ENCODE measurements at places on chromosomes 16 and 17. TPM values are rescaled to one million over a fixed set of nuclear protein-coding genes. Genes with fewer than 3 reads are reported as not detected.
A peak's percentile ranks its signal among the peaks of the same experiment; 100 is the strongest.

DNA sequence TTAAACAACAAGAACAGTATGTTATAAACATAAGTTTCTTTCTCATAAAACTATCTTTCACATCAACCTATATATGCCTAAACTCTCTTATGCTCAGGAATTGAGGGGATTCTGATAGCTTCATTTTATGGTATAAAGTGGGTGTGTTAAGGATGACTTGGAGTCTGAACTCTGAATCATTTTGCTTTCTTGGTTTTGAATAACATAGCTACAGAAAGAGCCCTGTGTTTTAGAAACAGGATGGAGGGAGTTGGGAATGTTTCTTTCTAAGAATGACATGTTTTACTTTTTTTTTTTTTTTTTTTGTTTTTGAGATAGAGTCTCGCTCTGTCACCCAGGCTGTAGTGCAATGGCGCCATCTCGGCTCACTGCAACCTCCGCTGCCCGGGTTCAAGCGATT lies 50.1 kb downstream of the RHOT1 start:
- no peak for DNase-seq

DNA sequence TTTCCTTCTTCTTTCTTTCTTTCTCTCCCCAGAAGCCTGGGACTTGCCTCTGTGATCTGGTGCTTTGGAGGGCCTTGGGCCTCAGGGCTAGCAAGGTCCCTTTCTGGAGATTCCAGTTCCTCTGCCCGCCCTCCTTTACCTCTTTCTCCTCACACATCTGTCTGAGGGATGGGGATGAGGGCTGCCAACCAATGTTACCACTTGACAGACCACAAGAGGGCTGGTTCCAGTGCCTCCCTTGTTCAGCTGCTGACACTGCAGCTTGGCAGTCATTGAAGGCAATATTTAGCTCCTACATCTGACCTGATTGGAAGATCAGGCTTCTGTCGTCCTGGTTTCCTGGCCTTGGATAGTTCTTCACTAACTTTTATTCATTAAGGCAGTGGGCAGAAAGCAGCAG lies 3.6 kb upstream of the ZNF652 start:
- DNase-seq, result no peak

DNA sequence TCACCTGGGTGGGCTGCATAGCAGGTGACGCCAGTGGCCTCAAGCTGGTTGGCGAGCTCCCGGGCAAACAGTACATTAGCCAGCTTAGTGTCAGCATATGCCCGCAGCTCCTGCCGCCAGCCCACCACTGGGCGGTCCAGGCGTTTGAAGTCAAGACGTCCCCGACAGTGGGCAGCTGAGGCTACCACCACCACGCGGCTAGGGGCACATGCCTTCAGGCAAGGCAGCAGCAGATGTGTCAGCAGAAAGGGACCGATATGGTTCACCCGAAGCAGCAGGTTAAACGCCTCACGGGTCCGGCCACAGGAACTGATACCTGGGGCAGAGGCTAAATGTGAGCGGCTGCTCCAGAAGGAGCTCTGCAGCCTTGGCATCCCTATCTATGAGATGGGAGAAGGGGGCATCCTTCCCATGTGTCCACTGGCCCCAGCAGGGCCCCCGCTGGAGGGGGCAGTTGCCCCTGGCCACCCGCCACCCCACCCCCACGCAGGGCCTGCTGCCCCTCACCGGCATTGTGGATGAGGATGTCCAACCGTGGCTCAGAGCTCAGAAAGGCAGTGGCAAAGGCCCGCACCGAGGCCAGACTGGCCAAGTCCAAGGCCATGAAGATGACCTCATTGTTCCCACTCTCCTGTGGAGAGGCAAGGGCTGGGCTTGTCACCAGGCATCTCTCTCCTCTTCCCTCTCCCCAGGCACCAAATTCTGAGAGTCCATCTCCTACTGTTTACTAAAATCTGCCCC lies 1.7 kb downstream of the DHRS13 start:
- DNase-seq, result no peak

DNA sequence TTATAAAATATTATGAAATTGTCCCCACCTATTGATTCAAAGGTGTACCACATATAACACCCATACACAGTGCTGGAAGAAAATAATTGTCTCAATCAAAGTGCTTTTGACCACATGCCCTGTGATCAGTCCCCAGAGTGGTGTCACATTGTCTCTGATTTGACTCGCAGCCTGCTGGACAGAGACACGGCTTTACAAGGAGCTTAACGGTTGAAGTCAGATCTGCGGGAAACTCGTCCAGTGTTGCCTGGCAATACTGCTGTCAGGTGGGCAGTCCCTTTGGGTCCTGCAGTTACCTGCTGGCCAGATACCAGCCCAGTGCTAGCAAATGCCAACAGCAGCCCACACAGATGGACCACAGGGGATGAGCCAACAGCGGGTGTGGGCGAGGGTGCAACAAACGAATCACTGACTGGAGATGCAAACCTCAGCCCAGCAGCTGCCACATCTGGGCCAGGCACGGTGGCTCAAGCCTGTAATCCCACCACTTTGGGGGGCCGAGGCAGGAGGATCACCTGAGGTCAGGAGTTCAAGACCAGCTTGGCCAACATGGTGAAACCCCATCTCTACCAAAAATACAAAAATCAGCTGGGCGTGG lies 26.2 kb upstream of the SSTR2 start:
- no peak for DNase-seq

DNA sequence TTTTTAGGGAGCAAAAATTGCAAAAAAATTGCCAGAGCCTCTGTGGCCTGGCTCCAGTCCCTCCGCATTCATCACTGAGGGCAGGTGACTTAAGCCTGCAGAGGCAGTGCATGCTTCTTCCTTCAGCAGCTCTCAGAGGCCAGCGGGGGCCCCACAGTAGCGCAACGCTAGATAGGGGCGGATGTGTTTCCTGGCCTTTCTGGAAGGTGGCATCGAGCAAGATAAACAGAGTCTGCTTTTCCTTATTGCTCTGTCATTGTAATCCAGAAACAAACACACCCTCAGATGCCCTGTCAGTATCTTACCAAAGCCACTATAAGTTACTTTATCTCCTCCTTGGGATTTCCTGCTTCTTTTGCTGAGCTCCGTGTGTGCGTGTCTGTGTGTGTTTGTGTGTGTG lies 75.5 kb upstream of the IRX6 start:
- no peak for DNase-seq

- DNase-seq, result no peak
Observed at GRCh38 chr17:82689077-82689476, 9.4 kb downstream of the RAB40B start.

DNA sequence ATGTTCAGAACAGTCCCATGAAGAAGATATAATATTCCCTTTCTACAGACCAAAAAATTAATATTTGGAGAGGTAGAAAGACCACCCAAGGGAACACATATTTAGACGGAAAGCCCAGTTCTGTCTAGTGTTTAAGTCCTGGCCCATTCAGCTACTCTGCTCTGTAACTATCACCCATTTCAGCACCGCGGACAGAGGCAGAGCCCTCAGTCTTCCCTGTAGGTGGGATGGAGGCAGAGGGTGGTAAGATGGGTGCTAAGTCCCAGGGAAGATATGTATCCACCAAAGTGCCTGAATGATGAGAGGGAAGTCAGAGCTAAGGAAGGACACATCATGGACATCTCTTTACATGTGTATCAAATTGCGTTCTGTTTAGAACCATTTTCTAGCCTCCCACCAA lies 27.8 kb upstream of the C16orf78 start:
- DNase-seq, result no peak

- peak; percentile 88 for DNase-seq
Observed at GRCh38 chr17:752620-753219, 656 bp upstream of the GEMIN4 start.

GRCh38 chr17:60819447-60820130 lies 141.9 kb downstream of the BCAS3 start:
- DNase-seq, result no peak

- DNase-seq, result no peak
Observed at GRCh38 chr17:512311-512710, 159.7 kb upstream of the RPH3AL start.

GRCh38 chr16:57756424-57757325 lies 21.1 kb downstream of the KATNB1 start:
- DNase-seq, result no peak

DNA sequence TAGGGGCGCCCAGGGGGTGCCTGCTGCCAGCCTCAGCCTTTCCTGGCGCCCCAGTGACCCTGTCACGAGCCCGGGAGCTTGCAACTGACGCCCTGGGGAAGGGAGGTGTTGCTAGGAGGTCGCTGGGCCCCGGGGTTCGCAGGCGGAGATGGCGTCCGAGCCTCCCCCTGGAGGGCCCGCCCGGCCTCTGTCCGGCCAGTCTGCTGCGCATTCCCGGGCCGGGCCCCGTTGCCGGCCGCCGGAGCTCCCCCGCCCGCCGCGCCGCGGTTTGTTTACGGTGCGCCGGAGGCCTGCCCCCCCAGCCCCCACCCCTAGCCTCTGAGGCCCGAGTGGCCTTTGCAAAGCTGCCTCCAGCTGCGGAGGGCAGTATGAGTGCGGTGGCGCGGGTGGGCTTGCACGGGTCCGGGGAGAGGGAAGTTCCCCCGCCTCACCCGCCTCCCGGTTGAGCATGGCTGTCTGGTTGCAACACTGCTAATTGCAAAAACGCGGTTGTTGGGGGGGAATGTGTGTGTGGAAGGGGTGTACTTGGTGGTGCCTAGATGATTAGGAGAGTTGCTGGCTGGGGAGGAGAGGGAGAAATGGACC lies 514 bp downstream of the THRA start:
- peak; percentile 57 for DNase-seq

- no peak for DNase-seq
Observed at GRCh38 chr17:53462393-53462811, 360.3 kb upstream of the KIF2B start.

DNA sequence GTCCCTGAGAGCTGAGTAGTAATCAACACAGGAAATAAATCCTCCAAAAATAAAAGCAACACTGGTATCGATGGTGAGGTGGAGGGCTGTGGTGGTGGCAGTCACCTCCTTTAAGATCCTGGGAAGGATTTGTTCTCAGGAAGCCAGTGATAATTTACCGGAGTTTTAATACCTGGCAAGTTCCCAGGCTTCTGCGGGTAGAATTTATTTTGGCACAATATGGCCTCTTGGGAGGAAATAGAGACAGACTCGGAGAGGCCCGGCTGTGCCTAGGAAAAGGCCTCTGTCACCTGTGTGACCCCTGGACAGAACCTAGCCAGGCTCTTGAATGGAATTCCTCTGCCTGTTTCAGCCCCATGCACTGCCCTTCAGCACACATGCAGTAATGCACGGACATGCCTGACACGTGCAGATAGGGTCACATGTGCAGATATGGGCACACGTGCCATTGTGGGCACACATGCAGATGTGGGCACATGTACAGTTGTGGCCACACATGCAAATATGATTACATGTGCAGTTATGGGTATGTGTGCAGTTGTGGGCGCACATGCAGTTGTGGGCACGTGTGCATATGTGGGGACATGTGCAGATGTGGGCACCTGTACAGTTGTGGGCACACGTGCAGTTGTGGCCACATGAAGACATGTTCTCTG lies 33.5 kb downstream of the MGAT5B start:
- no peak for DNase-seq

DNA sequence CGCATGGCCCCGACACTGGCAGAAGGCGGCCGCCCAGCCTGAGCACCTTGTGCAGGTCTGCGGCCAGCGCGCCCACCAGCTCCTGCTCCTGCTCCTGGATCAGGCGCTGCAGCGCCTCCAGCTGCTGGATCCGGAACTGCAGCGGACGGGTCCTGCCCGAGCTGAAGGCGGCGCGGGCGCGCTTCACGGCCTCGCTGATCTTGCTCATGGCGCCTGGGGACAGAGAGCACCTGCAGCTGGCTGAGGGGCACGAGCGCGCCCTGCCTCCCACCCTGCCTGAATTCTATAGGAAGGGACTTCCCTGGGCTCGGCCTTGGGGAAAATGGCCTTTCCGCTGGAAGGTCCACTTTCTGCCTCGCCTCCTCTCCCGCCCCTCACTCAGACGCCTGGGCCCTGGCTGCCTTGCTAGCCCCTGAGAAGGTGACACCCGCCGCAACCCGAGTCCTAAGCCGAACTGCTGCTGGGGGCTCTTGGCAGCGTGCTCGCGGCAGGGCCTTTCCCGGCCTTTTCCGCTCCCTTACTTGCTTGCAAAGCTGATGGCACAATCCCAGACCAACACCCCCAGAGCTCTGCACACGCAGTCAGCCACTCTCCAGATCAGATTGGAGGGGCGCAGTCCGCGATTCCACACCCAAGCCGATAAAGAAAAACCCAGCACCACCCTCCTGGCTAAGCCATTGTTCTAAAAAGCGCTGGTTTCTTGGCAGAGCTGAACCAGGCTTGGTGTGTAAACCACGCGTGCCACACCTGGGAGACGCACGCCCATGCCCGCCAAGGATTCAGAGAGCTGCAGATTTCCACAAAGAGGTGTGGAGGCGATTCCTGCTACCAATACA lies 3.0 kb downstream of the ALDH3A1 start:
- peak; percentile 97 for DNase-seq

DNA sequence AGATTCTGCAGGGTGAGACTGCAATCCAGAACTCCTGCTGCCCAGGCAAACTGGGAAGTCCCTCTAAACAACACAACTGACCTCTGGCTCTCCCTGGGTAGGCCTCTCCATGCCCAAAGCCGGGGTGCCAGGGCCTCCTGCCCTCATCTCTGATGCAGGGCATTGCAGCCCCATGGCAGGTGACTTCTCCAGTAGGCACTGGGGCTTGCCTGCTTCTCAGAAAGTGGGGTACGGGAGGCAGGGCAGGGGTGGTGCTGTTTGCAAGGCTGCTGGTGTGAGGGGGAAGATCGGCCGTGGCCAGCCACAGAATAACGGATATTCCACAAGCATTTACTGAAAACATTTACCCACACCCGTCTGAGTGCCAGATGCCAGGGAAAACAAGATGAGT lies 4.1 kb upstream of the GPRC5C start:
- DNase-seq, result no peak

DNA sequence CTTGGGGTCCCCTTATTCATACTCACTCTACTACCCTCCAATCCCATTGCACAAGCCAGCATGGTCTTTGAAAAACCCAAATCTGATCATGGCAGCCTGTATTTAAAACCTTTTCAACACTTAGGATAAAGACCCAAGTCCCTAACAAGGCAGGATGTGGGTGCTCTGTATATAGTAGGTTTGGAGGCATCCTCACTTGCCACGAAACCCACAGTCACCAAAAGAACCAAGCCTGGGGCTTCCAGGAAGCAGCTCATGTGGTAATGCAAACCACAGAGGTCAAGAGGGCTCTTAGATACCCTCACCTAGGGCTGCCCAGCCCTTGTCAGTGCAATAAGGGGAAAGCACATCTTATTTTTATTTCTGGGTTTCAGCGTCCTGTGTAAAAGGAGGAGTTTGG lies 218.6 kb upstream of the ASIC2 start:
- DNase-seq, result no peak

GRCh38 chr16:73113336-73113735 lies 65.4 kb upstream of the ZFHX3 start:
- no peak for DNase-seq

- no peak for DNase-seq
Observed at GRCh38 chr16:80751167-80751566, 53.2 kb downstream of the CDYL2 start.

The SOX9 gene
- polyA plus RNA-seq, result 5.8 TPM

The CSNK1D gene
- 69.7 TPM for polyA plus RNA-seq

The ADAMTS18 gene
- 0.06 TPM for polyA plus RNA-seq

The ADGRG1 gene
- polyA plus RNA-seq, result 188 TPM

The MED31 gene
- polyA plus RNA-seq, result 21.0 TPM

The ITGA2B gene
- 0.67 TPM for polyA plus RNA-seq

The SSTR5 gene
- polyA plus RNA-seq, result not detected
